ENCODE measurements at places on chromosomes 2 and 18. TPM values are rescaled to one million over a fixed set of nuclear protein-coding genes. Genes with fewer than 3 reads are reported as not detected.

Gene APCDD1
- 27.6 TPM for total RNA-seq

DNA sequence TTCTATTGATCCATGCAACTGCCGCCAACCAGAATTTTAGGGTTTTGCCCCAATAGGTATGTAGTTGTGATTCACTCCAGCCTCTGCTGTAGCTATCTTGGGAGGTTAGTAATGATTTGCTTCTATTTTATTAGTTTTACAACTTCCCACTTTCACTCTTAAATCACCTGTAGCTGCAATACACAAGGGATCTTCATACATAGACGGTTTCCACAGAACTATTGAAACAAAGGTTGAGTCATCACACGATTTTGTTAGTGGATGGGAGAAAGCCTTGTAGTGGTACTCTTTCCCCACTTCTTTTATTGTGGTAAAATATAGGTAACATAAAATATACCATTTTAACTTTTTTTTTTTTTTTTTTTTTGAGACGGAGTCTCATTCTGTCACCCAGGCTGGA lies 104.2 kb upstream of the SPRED2 start:
- DNase-seq, result no peak
- H3K27ac ChIP-seq, result no peak overlapping the region
- no peaks in the 10 kb centered on the region for H3K36me3 ChIP-seq
- no peaks in the 10 kb centered on the region for H3K27me3 ChIP-seq
- no peak overlapping the region for H3K4me3 ChIP-seq
- no peaks in the 10 kb centered on the region for H3K4me1 ChIP-seq

DNA sequence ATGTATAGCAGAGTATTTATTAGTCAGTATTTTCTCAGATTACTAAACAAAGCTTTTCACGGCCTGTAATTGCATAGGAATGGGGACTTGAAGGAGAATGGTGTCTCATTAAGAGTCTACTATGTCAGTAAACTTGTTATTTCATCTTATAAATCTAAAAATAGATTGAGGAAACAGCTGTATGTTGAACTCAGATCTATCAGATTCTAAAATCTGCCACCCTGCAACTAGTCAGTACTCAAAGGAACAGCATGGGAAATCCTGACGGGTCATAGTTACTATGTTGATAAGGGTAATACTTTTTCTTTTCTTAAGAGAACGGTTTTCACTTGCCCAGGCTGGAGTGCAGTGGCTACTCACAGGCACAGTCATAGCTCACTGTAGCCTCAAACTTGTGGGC lies 70.2 kb upstream of the EMILIN2 start:
- H3K36me3 ChIP-seq, result peaks cover 91% of the 10 kb centered on the region
- DNase-seq, result no peak
- H3K27me3 ChIP-seq, result no peaks in the 10 kb centered on the region
- H3K4me1 ChIP-seq, result no peaks in the 10 kb centered on the region

- H3K36me3 ChIP-seq, result no peaks in the 10 kb centered on the region
- H3K4me3 ChIP-seq, result no peak overlapping the region
- no peak overlapping the region for H3K27ac ChIP-seq
- DNase-seq, result no peak
- H3K4me1 ChIP-seq, result peaks cover 14% of the 10 kb centered on the region
Observed at GRCh38 chr2:127093648-127094210, 13.2 kb downstream of the BIN1 start.

DNA sequence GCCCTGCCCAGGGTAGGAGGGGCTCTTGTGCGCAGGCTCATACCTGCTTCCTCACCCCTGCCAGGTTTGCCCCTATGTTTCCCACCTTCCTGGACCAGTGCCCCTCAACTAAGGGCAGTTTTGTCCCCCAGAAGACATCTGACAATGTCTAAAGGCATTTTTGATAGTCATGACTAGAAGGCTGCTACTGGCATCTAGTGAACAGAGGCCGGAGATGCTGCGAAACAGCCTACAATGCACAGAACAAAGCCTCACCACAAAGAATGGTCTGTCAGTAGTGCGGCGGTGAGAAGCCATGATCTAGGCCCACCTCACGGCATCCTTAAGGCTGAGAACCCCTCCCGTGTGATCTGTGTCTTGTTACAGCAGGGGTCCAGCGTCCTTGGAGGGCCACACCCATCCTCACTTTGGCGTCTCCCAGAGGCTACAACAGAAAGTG lies 96.0 kb downstream of the TMEM17 start:
- H3K4me1 ChIP-seq, result peaks cover 19% of the 10 kb centered on the region
- H3K36me3 ChIP-seq, result no peaks in the 10 kb centered on the region
- H3K27ac ChIP-seq, result no peak overlapping the region
- H3K27me3 ChIP-seq, result no peaks in the 10 kb centered on the region
- no peak overlapping the region for H3K4me3 ChIP-seq
- no peak for DNase-seq

DNA sequence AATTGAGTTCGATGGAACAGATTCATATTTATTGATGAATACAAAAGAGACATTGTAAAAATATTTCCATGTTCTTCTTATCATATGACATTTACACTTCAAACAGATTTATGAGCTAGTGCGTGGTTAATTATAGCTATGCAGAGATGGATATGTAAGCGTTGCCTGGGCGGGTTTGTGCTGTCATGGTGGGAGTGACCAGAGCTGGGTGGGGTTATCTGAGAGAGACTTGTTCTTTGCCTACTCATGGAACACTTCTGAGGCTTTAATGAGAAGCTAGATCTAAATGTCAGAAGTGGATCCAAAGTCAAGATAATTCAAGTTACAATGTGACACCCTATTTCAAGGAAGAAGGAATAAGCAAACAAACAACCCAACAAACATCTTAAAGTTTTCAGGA lies 162.3 kb upstream of the ZEB2 start:
- no peak overlapping the region for H3K27ac ChIP-seq

Gene ACTR1B
- total RNA-seq, result 60.7 TPM

- DNase-seq, result no peak
- H3K27me3 ChIP-seq, result no peaks in the 10 kb centered on the region
- H3K4me3 ChIP-seq, result no peak overlapping the region
- peaks cover 13% of the 10 kb centered on the region for H3K4me1 ChIP-seq
- no peak overlapping the region for H3K27ac ChIP-seq
Observed at GRCh38 chr18:48740068-48740440, 201.2 kb downstream of the CTIF start.

Gene SELENOI
- total RNA-seq, result 14.8 TPM

- no peak overlapping the region for H3K27ac ChIP-seq
- H3K4me3 ChIP-seq, result no peak overlapping the region
- no peaks in the 10 kb centered on the region for H3K36me3 ChIP-seq
- peaks cover 17% of the 10 kb centered on the region for H3K4me1 ChIP-seq
Observed at GRCh38 chr2:112048887-112049286, 6.2 kb upstream of the TMEM87B start.

DNA sequence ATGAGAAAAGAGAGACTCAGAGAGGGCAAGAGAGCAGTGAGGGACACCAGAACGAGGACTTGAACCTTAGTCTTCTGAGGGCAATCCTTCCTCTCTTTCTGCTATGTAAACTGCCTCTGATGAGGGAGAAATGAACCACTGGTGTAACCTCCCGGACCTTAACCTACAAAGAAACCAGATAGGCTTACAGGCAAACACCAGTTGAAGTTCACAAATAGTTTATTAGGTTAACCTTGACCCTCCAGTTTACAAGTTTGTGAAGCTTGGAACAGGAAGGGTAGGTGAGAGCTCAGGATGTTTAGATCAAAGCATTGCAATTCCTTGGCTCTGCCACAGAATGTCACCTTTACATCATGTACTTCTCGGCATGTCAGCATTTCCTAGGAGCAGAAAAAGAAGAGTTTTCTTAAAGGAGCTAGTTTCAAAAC lies 486.4 kb upstream of the SPRED2 start:
- peaks cover 4% of the 10 kb centered on the region for H3K4me1 ChIP-seq
- no peak overlapping the region for H3K4me3 ChIP-seq
- H3K27ac ChIP-seq, result no peak overlapping the region
